ENCODE measurements at places on chromosomes 2 and 18.

DNA sequence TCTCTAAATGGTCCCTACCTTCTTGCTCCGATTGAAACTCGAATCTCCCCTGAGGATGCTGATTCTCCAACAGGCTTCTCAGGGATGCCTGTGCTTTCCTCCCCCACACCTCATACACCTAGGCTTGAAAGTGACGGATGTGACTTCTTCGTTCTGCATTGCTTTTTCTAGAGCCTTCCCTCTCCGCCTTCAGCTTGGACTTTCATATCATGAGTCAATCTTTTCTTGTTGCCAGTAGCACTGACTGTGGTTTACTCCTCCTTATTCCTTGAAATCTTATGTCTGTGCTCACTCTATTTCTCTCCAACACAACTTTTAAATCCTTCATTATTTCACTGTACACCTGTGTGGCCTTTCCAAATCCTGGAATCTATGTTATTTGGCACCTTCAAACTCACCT lies 451.4 kb downstream of the TMX3 start:
- DNase-seq: no peak

GRCh38 chr2:39696838-39697237 lies 31.1 kb downstream of the TMEM178A start:
- no peak for DNase-seq

GRCh38 chr18:13612196-13612997 lies 114.0 kb downstream of the FAM210A start:
- DNase-seq: no peak

DNA sequence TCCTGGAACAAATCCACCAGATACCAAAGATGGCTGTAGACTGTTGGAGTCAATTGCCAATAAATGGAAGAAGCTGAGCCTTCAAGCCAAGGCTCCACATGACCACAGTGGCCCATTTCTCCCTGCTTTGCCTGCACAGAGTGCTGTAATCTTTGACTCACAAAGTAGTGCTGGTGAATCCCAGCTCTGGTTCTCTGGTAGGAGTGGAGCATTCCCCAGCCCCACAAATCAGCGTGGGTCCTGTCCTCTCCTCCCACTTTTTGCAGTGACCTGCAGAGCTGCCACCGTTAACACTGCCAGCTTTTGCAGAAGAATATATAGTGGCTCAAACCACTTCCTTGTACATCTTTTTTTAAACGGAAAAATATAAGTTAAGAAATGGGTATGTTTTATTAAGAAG lies 93.9 kb downstream of the MGAT5 start:
- DNase-seq: no peak

DNA sequence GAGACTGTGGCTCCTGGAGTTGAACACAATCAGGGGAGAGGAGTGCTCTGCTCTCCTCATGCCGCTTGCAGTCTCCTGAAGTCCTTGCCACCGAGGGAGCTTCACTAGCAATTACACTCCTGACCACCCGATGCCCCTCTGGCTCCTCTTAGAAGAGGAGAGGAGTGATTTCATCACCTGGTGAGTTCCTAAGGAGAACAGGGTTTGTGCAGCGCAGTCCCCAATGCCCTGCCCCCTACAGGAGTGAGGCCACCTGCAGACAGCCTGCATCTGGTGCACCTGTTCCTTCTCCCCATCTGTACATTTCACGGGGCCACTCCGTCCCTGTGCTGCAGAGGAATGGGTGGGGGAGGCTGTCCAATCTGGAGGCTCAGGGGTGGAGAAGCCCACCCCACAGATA lies 267.2 kb downstream of the HRH4 start:
- DNase-seq: no peak

- no peak for DNase-seq
Measured at GRCh38 chr2:64634345-64635267, 19.1 kb downstream of the SERTAD2 start.

GRCh38 chr2:128372621-128373341 lies 54.1 kb upstream of the HS6ST1 start:
- peak; percentile 91 for DNase-seq

DNA sequence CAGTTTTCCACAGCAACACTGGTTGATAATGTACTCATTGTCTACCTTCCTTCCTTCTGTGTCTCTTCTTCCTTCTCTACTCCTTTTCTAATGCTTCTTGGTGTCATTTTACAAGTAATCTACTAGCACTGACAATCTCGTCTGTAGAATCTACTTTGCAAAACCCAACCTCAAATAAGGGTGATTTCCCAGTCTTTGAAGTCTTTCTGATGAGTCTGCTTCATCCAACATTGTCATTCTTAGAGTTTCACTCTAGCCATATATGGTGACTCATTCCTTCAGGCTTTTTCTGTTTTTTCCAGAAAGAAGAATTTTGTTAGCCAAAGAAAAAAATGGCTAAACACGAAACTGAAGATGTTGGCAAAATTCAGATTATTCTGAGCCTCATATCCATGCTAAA lies 288.7 kb downstream of the MBD2 start:
- DNase-seq: no peak

DNA sequence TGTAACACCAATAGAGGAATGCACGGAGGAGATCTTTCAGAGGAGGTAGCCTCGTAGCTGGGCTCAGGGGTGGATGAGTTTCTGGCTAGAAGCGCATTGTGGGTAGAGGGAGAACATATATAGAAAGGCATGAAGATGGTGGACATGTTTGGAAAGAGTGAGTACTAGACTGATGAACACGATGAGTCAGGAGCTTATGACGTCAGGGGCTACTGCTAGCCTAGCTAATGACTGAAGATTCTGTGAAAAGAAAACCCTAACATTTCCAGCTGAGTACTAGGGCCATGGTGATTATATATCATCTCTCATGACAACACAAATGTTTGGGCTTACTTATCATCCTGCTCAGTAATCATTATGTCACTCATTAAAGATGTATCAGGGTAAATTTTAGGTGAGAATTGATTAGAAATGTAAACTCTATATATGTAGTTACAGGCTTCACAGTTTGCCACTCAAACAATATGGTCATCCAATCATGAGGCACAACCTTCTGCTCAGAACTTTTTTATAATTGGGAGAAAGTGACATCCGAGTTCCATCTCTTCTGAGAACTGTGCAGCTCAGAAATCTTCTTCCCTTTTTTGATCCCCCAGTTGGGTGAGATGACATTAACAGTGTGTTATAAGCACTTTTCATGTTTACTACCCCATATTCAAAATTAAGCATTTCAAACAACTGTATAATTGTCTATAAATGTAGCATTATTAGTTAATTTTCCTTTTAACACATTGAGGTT lies 22.2 kb upstream of the IL1RN start:
- no peak for DNase-seq

DNA sequence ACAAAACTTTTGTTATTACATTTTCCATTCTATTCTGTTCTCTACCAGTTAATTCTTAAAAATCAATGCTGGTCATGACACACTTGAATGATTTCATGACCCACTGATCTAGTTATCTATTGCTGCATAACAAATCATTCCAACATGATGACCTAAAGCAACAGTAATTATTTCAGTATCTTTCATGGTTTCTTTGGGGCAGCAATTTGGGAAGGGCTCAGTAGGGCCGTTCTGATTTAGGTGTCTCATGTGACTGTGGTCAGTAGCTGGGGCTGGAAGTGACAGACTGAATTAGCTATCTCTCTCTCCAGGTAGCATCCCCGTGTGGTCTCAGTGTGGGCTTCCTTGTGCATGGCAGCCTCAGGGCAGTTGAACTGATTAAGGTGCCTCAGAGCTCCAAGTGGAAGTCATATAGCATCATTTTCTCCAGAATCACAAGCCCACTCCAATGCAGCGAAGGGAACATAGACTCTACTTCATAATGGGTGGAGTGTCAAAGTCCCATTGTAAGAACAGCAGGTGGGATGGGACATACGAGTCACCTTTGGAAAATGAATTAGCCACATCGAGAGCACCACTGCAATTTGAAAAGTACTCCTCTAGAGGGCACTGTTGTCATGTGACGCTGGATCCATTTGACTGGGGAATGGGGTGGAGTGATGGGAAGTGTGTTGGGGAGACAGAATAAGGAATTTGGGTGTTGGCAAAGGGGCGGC lies 39.1 kb upstream of the FAM136A start:
- DNase-seq: no peak

DNA sequence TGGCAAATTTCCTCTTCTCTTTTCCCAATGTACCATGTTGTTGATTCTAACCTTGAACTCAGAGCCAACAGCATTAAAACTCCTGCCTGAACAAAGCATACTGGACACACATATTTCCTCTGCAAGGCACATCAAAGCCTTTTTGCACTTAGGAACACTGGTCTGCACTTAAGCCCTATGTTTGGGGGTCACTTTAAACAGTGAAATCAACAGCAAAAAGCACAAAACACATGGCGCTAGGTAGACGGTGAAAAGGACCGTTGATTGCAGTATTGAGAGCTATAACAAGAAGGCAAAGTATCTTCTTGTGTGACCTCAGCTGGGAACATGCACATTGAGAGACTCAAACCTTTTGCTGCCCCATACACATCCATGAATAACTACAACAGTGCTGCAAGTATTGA lies 83.9 kb upstream of the SH3BP4 start:
- no peak for DNase-seq

GRCh38 chr2:41717839-41718238 lies 330.0 kb upstream of the PKDCC start:
- no peak for DNase-seq

- DNase-seq: no peak
Measured at GRCh38 chr18:57440331-57441070, 5.3 kb downstream of the ONECUT2 start.

DNA sequence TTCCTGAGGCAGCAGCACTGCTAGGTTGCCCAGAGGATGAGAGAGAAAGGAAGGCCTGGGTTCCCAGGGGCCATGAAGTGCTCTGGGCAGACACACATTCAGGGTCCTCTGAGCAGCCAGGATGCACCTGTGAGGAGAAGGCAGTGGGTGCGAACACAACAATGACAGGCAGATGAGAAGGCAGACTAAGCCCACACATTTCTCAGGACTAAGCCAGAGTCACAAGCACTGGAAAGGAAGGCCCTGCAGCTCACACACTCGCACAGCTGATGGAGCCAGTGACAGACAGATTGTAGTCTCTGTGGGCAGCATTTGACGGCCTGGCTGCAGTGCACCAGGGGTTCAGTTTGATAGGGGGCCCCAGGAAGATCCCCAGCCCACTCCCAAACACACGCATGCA lies 61.8 kb downstream of the ARHGEF4 start:
- DNase-seq: no peak
